Caki2 (cell line): ENCODE measurements at places on chromosomes 12 and 14.
A peak's percentile ranks its signal among the peaks of the same experiment; 100 is the strongest.

DNA sequence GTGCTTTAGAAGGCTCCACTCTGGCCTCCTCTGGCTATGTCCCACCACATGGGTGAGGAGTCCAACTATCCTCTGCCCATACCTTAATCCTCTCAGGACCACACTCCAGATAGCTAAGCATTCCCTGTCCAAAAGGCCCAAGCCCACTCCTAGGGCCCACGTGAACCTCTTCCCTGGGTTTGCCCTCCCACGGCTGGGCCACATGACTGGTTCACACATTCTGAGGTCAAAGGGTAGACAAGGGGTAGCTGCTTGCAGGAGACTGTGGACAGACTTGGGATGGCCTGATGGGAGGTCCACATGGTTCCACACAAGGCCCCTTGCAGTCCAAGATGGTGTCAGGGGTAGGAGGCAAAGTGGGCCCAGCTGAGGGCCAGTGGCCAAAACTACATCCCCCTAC, 6.0 kb upstream of the PCK2 start:
- no peak for DNase-seq

- DNase-seq = no peak
Observed at GRCh38 chr12:32402170-32402569, 2.8 kb downstream of the FGD4 start.

DNA sequence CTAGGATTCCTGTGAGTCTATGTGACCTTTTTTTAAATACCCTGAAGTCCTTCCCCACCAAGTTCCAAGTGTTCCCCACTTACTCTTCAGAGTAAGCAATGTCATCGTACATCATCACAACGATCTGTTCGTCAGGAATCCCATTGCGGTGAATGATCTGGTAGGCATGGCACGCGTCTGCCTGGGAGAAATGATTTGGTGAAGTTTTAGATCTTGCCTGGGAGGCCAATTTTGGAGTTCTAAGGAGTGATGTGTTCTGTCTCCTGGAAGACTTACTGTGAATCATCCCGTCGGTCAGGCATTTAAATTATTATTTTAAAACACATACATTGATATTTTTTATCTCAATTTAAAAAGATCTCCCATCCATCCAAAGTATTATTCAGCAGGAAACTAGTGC, 29.8 kb downstream of the LGMN start:
- DNase-seq = no peak

- DNase-seq = no peak
Observed at GRCh38 chr14:37544407-37544806, 50.6 kb downstream of the FOXA1 start.

- no peak for DNase-seq
Observed at GRCh38 chr14:22531451-22532344, 57.3 kb downstream of the DAD1 start.

GRCh38 chr14:75469606-75470237, 41.9 kb downstream of the JDP2 start:
- DNase-seq = no peak

- no peak for DNase-seq
Observed at GRCh38 chr12:53966085-53966384, 6.9 kb upstream of the HOXC11 start.

DNA sequence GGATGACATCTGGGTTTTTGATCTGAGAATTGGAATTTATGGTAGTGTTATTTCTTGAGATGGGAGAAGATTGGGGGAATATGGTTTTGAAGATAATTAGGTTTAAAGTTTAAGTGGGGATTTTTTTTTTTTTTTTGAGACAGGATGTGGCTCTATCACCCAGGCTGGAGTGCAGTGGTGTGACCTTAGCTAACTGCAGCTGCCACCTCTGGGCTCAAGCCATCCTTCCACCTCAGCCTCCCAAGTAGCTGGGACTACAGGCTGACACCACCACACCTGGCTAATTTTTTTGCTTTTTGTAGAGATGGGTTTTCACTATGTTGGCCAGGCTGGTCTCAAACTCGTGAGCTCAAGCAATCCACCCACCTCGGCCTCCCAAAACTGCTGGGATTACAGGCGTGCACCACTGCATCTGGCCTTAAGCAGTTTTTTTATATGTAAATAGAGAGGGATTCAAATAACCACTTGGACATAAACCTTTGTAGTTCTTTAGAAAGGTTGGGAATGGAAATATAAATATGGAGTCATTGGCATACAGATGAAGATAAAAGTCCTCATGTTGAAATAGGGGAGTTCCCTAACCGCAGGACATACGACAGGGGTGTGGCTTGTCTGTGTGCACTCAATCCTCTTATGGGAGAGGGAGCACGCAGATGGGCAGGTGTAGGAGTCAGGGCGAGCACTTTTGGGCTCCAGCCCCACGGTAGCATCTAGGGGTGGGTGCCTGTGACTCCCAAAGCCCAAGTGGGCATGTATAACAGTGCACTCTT, 4.7 kb downstream of the LIN52 start:
- DNase-seq = no peak

DNA sequence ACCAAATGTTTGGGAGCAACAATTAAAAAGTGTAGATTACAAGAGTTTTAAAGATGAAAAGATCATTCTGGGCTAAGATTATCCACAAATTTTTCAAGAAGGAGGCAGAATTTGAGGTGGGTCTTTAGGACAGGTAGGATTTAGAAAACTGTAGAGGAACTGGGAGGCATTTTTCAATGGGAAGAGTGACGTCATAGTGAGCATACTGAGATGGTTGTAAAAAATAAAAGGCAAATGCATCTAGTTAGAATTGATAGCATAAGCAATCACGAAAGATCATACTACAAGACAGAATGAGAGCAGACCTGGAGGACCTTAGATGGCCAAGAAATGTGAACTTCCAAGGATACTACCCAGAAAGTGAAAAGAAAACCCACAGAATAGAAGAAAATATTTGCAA, 131.6 kb upstream of the G2E3 start:
- no peak for DNase-seq

DNA sequence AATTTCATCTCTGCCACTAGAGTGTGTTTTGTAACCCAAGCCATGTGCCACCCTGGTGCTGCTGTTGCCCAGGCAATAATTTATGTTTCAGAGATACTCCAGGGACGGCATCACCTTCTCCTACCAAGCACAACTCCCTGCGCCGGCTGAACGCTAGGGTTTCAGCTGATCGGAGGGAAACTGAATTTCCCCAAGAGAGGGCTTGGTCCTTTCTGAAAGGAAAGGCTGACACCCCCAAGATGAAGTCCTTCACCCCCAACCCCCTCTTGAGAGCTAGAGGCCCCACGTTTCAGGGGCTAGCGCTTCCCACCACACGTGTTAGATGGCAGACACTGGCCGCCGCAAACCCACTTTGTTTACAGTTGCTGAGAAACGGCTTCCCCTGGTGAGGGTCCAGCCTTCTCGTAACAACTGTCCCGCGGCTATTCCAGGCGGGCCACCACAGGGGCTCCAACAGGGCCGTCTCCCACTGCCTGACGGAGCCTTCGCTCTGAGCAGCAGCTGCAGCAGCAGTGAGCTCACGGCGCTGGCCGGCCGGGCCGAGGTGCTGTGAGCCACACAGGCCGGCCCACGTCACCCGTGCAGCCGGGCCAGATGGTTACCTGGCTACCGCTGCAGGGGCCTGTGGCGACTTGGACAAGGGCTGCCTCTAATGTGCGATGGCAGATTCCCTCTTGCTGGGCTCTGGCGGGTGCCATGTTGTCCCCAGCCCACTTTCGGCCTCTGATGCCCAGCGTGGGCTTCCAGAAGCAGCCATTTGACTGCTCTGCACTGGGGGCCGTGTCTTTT, 66.4 kb downstream of the TESC start:
- DNase-seq = no peak

- DNase-seq = peak; percentile 16
Observed at GRCh38 chr12:53005215-53005985, 856 bp upstream of the EIF4B start.

GRCh38 chr14:74636424-74637177, 24.6 kb upstream of the LTBP2 start:
- no peak for DNase-seq

DNA sequence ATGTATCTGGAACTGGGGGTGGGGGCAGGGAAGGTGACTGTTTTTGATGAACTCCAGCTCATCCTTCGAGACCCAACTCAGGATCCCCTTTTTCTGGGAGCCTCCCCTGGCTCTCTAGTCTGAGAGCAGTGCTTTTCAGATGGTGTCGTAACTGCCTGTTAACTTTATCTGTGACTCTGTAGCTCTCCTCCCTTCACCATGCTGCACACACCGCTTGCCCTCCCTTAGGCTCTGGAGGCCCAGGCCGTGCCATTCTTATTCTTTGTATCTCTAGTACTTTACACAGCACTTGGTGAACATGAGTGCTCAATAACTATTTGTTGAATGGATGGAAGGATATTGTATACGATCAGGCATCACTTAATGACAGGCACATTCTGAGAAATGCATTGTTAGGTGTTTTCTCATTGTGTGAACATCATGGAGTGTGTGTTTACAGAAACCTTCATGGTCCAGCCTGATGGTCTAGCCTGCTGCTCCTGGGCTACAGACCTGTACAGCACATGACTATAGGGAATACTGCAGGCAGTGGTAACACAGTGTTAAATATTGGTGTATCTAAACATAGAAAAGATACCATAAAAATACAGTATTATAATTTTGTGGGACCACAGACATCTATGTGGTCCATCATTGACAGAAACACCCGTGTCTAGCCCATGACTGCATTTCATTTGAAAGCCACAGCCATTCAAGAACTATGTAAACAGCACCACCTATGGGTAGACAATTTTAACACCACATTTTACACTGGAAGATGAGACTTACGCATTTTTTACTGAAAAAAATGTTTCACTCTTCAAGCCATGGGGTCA, 91.8 kb downstream of the EML1 start:
- peak; percentile 38 for DNase-seq

- no peak for DNase-seq
Observed at GRCh38 chr12:57563358-57563757, 13.5 kb downstream of the KIF5A start.

DNA sequence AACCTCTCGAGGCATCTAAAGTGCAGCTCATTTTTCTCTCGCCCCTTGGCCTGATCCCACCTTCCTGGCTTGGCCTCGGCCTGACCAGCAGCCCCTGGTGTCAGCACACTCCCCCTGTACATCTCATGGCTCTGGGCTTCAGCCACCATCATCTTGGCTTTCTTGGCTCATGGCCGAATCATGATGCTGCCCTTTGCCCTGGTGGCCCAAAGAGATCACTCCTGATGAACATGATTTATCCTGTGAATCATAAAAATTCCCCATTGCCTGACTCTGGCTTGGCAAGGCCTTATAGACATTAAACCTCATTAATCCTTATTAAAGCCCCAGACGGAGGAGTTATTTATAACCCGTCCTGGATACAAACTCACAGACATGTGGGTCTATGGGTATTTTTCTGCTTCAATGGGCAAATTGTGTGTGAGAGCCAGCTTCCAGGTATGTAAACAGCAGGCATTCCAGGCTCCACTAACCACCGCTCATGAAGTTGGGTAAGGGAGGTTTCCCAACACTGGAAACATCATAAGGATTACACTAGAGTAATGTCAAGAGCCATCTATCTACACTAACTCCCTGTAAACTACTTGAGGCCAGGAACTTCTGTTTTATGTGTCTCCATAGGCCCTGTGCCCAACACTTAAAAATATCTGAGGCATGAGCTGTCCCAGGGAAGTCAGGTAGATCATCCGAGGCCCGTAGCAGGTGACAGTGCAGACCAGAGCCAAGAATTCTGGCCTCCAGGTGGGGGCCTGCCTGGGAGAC, 171.2 kb downstream of the TTC8 start:
- peak; percentile 85 for DNase-seq

DNA sequence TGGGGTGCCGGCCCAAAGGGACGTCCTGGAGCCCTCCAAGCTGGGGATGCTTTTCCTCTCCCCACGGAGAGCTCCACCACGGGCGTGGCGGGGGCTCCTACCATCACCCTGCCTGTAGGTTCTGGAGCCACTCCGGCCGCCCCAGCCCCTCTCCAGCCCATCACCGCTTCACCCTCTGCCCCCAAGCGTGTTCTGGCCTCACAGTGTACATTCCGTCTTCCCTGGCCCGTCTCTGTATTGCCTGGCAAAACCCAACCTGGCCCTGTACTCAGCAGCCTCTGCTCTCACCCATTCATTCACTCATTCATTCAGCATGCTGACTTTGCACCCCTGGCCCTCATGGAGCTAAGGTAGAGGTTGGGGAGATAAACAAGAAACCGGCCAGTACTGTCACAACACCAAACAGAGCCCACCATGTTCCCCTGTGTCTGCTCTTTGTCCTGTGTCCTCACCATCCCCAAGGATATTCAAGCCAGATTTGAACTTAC, 20.3 kb downstream of the SLC25A29 start:
- no peak for DNase-seq

GRCh38 chr12:25557830-25558436, 4.8 kb upstream of the LMNTD1 start:
- DNase-seq = peak; percentile 11

GRCh38 chr12:69239922-69240630, 707 bp downstream of the CPSF6 start:
- DNase-seq = peak; percentile 79

- DNase-seq = no peak
Observed at GRCh38 chr14:99206090-99206489, 65.9 kb downstream of the BCL11B start.

GRCh38 chr12:91331371-91331770, 148.8 kb upstream of the DCN start:
- no peak for DNase-seq

DNA sequence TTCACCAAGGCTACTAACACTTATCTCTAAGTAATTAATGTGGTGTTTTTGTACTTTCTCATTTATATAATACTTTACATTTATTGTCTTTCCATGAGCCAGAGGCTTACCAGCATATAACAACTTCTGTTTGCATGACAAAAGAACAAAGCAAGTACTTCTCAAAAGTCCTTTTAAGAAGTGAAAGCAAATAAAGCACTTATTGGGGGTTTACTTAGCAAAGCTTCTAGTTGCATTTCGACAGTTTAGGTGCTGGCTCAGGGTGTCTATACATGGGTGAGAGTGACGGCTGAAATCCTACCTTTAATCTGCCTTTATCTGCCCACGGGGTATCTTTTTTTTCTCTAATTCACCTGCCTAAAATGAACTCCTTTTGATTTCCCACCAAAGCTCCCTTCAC, 21.0 kb upstream of the DCN start:
- no peak for DNase-seq

GRCh38 chr12:106030210-106031071, 108.3 kb downstream of the NUAK1 start:
- no peak for DNase-seq

DNA sequence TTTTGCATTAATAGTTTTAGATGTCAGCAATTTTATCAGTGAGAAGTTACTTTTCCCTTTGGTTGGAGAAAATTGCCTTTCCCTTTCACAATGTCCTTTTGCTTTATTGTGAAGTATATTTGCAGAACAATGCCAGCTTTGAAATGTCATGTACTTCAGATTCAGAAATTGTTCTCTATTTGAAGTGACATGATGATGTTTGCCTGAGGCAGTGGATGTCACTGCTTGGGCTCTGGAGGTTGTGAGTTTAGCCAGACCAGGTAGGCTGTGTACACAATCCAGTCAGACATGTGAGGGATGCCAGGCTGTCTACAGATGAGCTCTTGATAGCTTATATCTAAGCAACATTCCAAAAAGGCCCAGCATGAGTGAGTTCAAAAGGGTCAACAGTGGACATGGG, 451.9 kb upstream of the FBXO33 start:
- no peak for DNase-seq

GRCh38 chr12:128267651-128268378, 845 bp downstream of the TMEM132C start:
- no peak for DNase-seq
